Immature natural killer cell (primary cell): ENCODE measurements at places on chromosomes 7 and 10. TPM values are rescaled to one million over a fixed set of nuclear protein-coding genes. Genes with fewer than 3 reads are reported as not detected.
A peak's percentile ranks its signal among the peaks of the same experiment; 100 is the strongest.

ZNF804B gene
- polyA plus RNA-seq: not detected

AKR1C4 gene
- polyA plus RNA-seq: not detected

FBH1 gene
- 32.6 TPM for polyA plus RNA-seq

FZD8 gene
- polyA plus RNA-seq: not detected

SLC16A9 gene
- not detected for polyA plus RNA-seq

- H3K27me3 ChIP-seq: no peaks in the 10 kb centered on the region
- no peaks in the 10 kb centered on the region for H3K4me1 ChIP-seq
Measured at GRCh38 chr7:41592794-41593193, 110.1 kb downstream of the INHBA start.

DNA sequence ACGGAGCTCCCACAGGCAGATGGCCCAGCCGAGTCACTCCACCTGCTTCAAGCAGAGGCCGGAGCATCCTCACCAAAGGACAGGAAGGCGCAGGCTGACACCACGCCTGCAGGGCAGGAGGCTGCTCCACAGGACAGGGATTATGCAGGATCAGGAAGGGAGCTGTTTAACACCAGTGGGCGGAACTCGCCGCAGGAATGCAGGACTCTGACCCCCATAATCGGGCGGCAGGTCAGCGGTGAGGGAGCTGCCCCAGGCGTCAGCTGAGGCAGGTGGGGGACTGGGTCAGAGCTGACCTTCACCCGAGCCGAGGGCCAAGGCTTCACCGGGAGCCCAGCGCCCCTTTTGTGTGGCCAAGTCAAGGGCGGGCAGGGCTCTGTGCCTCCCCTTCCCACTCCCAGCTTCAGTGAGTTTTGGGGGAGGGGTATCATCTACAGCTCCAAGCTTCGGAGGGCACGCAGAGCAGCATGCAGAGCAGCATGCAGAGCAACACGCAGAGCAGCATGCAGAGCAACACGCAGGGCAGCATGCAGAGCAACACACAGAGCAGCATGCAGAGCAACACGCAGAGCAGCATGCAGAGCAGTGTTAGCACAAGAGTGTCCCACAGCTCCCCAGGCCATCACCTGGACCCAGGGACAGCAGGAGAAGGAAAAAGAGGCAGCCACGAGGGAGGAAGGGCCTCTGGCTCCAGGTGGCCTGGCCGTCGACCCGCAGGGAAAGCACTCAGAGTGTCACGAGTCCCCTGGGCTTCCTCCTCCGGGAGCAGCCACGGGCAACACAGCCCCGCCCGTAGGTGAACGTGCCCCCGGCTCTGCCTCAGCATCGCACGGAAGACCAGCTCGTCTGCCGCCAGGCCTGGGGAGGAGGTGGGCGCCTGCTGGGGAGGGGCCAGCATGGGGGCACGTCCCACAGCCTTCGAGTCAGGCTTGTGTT, 151.7 kb upstream of the PPP2R2D start:
- no peaks in the 10 kb centered on the region for H3K36me3 ChIP-seq
- peaks cover 2% of the 10 kb centered on the region for H3K27me3 ChIP-seq
- DNase-seq: no peak
- no peak overlapping the region for H3K27ac ChIP-seq
- H3K4me1 ChIP-seq: no peaks in the 10 kb centered on the region
- no peak overlapping the region for H3K4me3 ChIP-seq

DNA sequence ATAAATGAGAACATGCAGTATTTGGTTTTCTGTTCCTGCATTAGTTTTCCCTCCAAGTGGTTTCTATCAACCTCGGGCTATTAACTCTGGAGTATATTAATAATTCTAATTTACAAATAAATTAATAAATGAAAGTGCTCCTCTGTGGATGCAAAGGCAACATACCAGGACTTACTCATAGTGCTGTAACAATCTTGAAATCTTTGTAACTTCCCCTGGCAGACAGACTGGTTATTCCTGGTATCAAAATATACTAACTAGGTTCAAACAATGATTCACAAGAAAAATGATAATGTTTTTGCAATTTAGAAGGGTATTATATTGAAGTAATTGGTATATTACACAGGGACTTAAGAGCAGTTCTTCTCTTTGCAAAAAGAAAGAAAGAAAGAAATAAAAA, 177.2 kb downstream of the FANK1 start:
- no peak overlapping the region for H3K4me3 ChIP-seq
- no peaks in the 10 kb centered on the region for H3K36me3 ChIP-seq
- no peak for DNase-seq
- H3K4me1 ChIP-seq: no peaks in the 10 kb centered on the region
- peaks cover 6% of the 10 kb centered on the region for H3K27me3 ChIP-seq

DNA sequence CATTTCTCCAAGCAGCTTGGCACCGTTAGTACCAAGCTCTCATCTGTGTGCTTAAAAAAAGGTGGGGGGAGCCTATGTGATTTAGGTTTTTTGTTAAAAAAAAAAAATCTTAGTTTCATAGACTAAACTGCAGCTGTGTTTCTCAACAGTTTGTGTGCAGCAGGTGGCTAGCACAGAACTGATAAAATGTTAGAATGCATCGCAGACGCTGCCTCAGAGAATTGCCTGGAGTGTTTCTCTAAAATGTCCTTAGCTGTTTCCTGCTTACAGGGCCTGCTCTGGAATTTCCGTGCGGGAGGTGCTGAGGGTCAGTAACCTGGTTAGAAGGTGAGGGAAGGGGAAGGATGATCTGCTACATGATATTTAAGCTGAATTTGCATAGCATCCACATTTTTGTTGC, 268.9 kb downstream of the PLXDC2 start:
- H3K27ac ChIP-seq: no peak overlapping the region
- H3K4me3 ChIP-seq: no peak overlapping the region

GRCh38 chr7:142012825-142013511, 17.3 kb downstream of the MGAM start:
- peak overlapping the region; percentile 91 for H3K27ac ChIP-seq
- peak; percentile 52 for DNase-seq
- no peaks in the 10 kb centered on the region for H3K27me3 ChIP-seq
- peaks cover 8% of the 10 kb centered on the region for H3K36me3 ChIP-seq

DNA sequence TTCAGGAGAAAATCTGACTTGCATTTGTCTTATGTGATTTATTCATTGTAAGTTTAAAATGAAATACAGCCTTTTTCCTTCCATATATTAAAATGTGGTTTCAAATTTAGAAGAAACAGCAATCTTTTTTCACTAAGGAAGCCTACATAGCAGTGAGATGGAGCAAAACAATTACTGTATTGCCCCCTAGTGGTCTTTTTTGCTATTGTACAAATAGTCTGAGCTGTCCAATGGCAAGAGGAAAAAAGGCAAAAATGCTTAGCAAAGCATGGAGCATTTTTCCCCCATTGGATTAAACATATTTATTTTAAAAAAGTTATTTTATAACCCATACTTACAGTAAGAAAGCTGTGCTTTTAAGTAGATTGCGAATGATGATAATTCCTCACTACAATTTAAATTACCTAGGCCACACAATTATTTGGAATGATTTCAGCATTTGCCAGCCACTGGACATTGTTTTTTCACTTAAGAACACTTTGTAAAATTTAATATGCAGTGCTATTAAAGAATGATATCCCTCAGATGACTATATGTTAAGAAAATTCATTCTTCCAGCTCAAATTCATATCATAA, 119.5 kb downstream of the CPED1 start:
- peak; percentile 26 for DNase-seq
- no peak overlapping the region for H3K4me3 ChIP-seq
- H3K4me1 ChIP-seq: no peaks in the 10 kb centered on the region
- H3K36me3 ChIP-seq: no peaks in the 10 kb centered on the region
- no peaks in the 10 kb centered on the region for H3K27me3 ChIP-seq

- no peak overlapping the region for H3K27ac ChIP-seq
- H3K4me1 ChIP-seq: no peaks in the 10 kb centered on the region
- no peak overlapping the region for H3K4me3 ChIP-seq
- no peak for DNase-seq
Measured at GRCh38 chr7:41058986-41059741, 643.7 kb downstream of the INHBA start.

DNA sequence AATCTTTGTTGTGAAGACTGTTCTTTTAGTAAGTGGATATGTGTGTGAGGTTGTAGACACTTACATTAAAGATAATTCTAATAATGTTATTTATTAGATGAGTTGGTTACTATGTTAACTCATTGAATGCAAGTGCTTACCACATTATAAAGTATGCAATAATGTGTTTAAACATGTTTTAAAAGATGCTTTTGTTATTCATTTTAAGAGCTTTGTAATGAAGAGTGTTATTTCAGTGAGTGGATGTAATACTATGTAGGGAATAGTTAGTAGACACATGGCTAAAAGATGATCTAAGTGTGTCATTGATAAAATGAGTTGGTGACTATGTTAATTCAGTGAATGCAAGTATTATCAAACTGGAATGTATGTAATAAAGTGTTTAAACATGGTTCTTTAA, 70.0 kb upstream of the VOPP1 start:
- H3K4me3 ChIP-seq: no peak overlapping the region
- H3K4me1 ChIP-seq: peaks cover 7% of the 10 kb centered on the region

DNA sequence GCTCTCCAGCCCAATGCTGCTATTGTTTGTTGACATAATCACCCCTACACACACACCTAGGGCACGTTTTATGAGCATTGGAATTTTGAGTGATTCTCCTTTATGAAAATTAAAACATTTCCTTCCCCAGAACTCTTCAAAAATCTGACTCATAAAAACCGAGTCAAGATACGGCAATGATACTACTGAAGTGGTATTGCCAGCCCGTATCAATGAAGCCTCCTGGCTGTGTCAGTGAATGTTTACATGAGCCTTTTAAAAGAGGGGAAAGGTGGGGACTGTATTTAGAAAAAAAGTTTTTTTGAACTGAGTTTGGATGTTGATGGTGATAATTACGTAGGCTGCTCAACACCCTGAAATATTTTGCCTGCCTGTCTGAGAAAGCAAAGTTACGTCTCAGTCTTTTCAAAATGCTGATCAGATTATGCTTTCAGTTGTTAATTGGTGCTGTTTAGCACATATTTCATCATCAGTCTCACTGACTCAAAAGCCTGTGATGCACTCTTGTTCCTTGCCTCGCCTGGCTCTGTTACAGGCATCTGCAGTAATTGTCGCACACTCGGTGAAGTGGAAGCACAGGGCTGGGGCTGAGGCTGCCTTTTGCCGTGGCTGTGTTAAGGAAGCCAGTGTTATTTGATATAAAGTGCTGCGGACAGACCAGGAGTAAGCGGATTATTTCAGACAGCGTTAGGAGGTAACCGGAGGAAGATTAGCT, 157.4 kb upstream of the TCF7L2 start:
- H3K36me3 ChIP-seq: peaks cover 9% of the 10 kb centered on the region
- no peak overlapping the region for H3K4me3 ChIP-seq
- no peaks in the 10 kb centered on the region for H3K27me3 ChIP-seq
- no peaks in the 10 kb centered on the region for H3K4me1 ChIP-seq

DNA sequence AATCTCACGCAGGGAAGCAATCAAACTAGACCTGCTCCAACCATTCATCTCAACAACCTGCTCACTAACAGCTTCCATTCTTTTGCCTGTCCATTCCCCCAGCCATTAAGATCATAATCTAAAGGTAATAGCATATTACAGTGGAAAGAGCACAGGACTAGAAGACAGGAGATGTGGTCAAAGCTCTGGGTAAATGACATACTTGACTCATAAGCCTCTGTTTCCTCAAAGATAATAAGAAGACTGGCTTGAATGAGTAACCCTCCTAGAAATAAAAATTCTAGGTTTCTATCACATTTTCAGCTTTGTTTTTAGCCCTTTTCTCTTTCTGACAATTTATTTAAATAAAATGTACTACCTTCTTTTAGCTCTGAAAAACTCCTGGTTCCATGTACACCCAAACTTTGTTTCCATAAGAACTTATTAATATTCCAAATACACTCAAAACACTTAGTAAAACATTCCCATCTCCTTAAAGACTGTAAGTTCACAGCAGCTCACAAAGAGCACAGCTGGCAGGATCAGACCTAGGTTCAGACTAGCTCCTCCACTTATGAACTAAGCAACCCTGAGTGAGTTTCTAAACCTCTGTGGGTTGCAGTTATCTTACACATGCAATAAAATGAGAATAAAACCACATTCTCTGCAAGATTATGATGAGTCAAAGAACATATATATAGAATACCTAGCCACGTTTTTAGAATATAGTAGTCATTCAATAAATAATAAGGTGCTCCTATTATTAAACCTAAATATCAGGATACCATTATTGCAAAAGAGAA, 11.6 kb downstream of the FAM204A start:
- H3K27ac ChIP-seq: no peak overlapping the region
- H3K27me3 ChIP-seq: no peaks in the 10 kb centered on the region
- no peak overlapping the region for H3K4me3 ChIP-seq
- H3K36me3 ChIP-seq: peaks cover 35% of the 10 kb centered on the region

GRCh38 chr7:136166521-136166920, 189.4 kb upstream of the MTPN start:
- no peaks in the 10 kb centered on the region for H3K27me3 ChIP-seq
- H3K4me1 ChIP-seq: no peaks in the 10 kb centered on the region
- DNase-seq: no peak
- no peaks in the 10 kb centered on the region for H3K36me3 ChIP-seq
- H3K4me3 ChIP-seq: no peak overlapping the region

DNA sequence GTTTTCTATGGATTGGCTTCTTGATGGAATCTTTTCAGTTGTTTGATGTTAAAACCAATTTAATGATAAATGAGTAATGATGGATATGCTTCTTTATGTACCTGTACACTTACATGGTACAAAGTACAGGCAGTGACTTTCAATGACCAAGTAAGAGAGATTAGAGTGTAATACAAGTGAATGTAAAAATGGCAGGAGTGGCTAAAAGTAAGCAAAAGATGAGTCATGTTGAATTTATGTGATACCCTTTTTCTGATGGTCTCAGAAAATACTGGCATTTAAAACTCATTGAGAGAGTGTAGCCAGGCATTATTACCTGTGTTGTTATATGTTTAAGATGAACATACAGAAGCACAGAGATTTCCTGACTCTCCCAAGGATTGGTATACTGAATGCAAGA, 97.1 kb downstream of the GPR85 start:
- H3K4me3 ChIP-seq: no peak overlapping the region
- H3K27me3 ChIP-seq: no peaks in the 10 kb centered on the region
- no peak overlapping the region for H3K27ac ChIP-seq

DNA sequence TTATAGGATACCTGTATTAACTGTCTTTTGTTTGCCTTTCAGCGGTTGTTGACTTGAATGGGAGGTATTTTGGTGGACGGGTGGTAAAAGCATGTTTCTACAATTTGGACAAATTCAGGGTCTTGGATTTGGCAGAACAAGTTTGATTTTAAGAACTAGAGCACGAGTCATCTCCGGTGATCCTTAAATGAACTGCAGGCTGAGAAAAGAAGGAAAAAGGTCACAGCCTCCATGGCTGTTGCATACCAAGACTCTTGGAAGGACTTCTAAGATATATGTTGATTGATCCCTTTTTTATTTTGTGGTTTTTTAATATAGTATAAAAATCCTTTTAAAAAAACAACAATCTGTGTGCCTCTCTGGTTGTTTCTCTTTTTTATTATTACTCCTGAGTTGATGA, 26.6 kb downstream of the RBM17 start:
- no peak overlapping the region for H3K4me3 ChIP-seq
- no peaks in the 10 kb centered on the region for H3K4me1 ChIP-seq
- peaks cover 1% of the 10 kb centered on the region for H3K27me3 ChIP-seq
- no peak for DNase-seq
- no peak overlapping the region for H3K27ac ChIP-seq
